ENCODE measurements at places on chromosomes 4 and X.

GRCh38 chr4:26412381-26413372 is 77.6 kb downstream of the CCKAR start:
- no peak for DNase-seq

- DNase-seq, result no peak
Observed at GRCh38 chr4:92111493-92111892, 192.3 kb upstream of the GRID2 start.

- no peak for DNase-seq
Observed at GRCh38 chr4:138685316-138685715, 330.3 kb upstream of the NOCT start.

GRCh38 chr4:77072195-77072753 is 3.5 kb downstream of the CCNI start:
- DNase-seq, result no peak

DNA sequence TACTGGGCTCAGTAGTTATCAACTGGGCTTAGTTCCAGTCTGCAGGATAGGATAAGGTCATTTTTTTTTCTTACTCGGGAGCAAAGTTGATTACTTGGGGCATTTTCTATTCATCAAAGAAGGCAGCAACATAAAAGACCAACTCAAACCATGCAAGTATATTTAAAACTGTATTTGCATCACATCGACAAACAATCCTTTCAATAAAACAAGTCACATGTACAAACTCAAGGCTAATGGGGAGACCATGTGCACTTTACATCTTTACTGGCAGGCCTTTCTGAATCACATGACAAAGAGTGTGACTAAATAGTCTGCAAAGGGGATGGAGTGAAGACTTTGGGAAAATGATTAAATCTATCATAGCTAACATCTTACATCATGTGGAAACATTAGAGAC is 610.4 kb upstream of the BOD1L1 start:
- DNase-seq, result no peak

GRCh38 chr4:157219711-157220370 is 687 bp upstream of the GRIA2 start:
- no peak for DNase-seq

- no peak for DNase-seq
Observed at GRCh38 chr4:126954537-126955291, 678.0 kb upstream of the INTU start.

GRCh38 chr4:15868111-15868510 is 70.4 kb downstream of the FGFBP1 start:
- no peak for DNase-seq

DNA sequence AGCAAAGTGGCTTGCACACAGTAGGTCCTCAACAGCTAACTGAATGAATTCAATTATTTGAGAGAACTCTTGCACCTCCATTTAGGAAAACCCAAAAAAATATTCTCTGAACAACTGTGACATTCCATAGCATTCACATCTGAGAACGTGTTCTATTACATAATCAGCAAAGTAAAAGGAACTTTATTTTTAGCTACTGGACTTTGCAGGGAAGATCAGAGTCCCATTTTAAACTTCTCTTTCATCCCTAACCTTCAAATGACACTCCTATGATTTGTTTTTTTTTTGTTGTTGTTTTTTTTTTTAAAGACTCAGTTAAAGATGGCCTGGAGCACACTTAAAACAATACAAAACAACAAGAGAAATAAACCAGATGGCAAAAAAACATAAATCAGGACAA is 30.9 kb downstream of the RAI2 start:
- no peak for DNase-seq

GRCh38 chr4:153683763-153684181 is 308 bp upstream of the TLR2 start:
- DNase-seq, result no peak

GRCh38 chr4:25160714-25161592 is 704 bp upstream of the SEPSECS start:
- DNase-seq, result peak; percentile 36

DNA sequence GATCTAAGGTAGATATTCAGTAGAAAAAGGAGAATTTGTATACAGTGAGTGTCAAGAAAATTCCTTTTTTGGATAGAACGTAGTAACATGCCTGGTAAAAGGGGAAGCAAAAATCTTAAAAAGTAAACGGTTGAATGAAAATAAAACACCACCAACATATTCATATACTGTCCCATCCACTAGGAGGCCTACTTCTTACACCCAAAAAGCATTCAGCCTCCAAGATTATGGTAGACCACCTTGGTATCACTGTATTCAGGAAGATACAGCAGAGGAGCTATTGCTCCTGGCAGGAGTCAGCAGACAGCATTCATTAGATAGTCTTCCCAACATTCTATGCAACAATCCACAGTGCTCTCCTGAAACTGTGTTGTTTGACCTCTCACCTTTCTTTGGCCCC is 274.6 kb upstream of the MAGEB2 start:
- no peak for DNase-seq

- DNase-seq, result no peak
Observed at GRCh38 chrX:10971759-10972158, 139.4 kb upstream of the HCCS start.

DNA sequence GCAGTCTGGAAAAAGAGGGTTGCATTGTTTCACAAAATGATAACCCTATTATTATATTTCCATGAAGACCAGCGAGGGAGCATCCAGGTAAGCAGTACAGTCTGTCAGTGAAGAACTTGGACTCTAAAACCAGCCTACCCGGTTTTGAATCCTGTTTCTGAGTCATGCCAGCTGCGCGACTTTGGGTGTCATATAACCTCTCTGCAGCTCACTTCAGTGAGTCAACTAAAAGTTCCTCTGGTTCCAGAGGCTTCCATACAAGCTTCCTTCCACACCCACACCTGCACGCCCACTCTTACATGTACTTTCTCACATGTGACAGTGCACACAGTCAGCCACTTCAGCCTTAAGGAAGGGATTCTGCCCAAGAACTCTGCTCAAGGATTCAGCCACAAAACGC is 49.8 kb upstream of the PRPS2 start:
- DNase-seq, result no peak

GRCh38 chr4:95188701-95189370 is 359.9 kb downstream of the UNC5C start:
- no peak for DNase-seq

- peak; percentile 4 for DNase-seq
Observed at GRCh38 chr4:121998024-121998423, 46.2 kb upstream of the TRPC3 start.

DNA sequence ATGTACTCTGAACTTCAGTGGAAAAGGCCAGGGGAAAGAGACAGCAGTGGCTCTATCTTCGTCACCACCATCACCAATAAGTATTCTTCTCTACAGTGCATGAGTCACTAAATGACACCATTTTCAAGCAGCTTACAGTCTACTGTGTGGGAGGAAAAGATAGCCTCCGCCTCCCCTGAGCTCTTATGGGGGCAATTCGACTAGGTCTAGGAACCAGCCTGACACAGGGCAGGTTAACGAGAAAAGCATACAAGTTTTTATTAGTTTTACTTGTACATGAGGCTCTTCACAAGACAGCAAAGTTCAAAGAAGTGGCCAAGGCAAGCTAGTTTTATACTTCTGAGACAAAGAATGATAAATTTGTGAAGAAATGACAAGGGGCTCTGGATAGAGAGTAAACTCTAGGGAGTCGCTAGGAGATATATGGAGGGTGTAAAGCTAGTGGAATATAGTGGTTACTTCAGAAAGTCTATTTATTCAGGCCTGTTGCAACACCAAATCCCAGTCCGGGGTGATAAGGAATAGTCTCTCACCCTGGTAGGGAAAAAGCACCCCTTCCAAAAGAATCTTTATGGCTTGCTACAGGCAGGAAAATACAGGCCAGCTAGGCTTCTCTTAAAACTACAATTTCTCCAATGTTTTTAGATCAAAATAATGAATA is 49.7 kb downstream of the SCD5 start:
- DNase-seq, result no peak

DNA sequence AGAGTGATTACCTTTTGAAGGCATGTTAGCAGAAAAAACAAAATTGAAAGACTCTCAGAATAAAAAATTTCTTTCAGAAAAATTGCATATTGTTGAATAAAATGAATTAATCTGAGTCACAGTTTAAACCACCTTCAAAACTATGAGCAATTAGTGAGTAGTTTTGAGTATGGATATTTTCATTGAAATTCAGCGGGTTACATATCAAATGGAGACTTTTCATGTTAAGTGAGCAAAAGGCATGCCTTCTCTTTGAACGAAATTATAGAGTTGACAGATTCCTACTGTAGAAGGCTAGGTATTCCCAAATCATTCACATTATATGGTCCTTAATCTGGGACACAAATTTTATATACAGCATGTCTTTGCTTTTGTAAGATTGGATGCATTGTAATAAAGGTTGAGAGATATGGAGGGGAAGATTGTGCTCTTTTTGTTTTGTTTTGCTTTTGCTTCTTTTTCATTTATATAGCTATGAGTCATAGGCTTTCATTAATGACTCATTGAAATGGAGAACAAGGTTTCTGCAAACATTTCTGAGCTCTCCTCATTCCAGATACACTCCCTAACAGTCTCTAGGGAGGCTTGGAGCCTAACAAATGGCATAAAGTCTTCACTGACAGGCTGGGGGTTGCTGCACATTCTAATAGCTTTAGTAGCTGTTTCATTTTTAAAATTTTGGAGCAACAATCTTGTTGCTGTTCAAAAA is 21.6 kb downstream of the PCDH18 start:
- peak; percentile 61 for DNase-seq

All from Caki2 (cell line).